ENCODE measurements at places on chromosomes 1 and 21. TPM values are rescaled to one million over a fixed set of nuclear protein-coding genes. Genes with fewer than 3 reads are reported as not detected.
A peak's percentile ranks its signal among the peaks of the same experiment; 100 is the strongest.

DNA sequence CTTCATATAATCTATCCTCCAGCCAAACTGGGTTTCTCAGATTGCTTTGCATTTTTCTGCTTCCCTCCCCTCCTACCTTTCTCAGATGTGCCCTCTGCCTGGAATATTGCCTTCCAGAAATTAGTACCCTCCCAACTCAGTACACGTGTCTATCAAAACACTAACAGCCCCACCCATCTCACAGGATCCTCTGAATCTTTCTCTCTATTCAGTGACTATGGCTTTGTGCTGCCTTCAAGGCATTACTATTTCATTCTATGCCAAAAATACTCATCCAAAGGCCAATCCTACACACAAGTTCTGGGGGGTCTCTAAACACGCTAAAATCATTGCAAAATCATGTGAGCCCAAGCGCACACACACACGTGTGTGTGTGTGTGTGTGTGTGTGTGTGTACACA, 58.4 kb downstream of the ZNF281 start:
- no peak overlapping the region for H3K27ac ChIP-seq
- H3K4me3 ChIP-seq, result no peak overlapping the region
- H3K27me3 ChIP-seq, result no peaks in the 10 kb centered on the region
- H3K4me1 ChIP-seq, result peaks cover 3% of the 10 kb centered on the region
- no peak for DNase-seq

DNA sequence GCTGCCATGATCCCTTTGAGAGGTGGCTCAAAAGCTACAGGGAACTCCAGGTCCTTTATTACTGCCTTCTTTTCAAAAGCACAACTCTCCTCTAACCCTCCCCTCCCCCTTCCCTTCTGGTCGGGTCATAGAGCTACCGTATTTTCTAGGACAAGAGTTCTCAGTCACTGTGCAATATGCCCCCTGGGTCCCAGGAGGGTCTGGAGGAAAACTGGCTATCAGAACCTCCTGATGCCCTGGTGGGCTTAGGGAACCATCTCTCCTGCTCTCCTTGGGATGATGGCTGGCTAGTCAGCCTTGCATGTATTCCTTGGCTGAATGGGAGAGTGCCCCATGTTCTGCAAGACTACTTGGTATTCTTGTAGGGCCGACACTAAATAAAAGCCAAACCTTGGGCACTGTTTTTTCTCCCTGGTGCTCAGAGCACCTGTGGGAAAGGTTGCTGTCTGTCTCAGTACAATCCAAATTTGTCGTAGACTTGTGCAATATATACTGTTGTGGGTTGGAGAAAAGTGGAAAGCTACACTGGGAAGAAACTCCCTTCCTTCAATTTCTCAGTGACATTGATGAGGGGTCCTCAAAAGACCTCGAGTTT, 3.1 kb downstream of the BTG2 start:
- H3K4me3 ChIP-seq, result peak overlapping the region; percentile 97
- H3K36me3 ChIP-seq, result peaks cover 12% of the 10 kb centered on the region
- DNase-seq, result no peak
- peaks cover 19% of the 10 kb centered on the region for H3K4me1 ChIP-seq

DNA sequence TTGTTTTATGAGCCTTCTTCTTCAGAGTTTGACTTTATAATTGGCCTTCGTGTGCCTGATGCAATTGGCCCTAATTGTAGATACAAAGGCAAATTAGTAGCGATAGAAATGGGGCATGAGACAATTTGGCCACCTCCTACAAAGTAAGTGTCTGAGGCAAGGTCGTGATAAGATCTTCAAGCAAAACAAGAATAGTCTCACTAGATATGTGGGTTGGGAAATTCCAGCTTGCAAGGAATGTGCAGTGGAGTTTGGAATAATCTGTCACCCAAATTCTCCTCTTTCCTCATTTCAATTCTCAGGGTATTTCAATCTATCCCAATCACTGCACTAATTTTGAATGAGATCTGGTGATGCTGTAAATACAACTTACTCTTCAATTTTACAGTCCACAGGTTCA, 11.4 kb upstream of the TSNAX start:
- H3K27me3 ChIP-seq, result no peaks in the 10 kb centered on the region
- DNase-seq, result no peak
- no peaks in the 10 kb centered on the region for H3K4me1 ChIP-seq
- H3K36me3 ChIP-seq, result no peaks in the 10 kb centered on the region
- H3K27ac ChIP-seq, result no peak overlapping the region

- H3K4me1 ChIP-seq, result no peaks in the 10 kb centered on the region
- H3K27me3 ChIP-seq, result peaks cover 5% of the 10 kb centered on the region
- H3K4me3 ChIP-seq, result no peak overlapping the region
- H3K36me3 ChIP-seq, result no peaks in the 10 kb centered on the region
Measured at GRCh38 chr1:168148916-168149315, 12.2 kb upstream of the GPR161 start.

Gene RHD
- not detected for total RNA-seq
